ENCODE measurements at places on chromosomes 16 and 17.

DNA sequence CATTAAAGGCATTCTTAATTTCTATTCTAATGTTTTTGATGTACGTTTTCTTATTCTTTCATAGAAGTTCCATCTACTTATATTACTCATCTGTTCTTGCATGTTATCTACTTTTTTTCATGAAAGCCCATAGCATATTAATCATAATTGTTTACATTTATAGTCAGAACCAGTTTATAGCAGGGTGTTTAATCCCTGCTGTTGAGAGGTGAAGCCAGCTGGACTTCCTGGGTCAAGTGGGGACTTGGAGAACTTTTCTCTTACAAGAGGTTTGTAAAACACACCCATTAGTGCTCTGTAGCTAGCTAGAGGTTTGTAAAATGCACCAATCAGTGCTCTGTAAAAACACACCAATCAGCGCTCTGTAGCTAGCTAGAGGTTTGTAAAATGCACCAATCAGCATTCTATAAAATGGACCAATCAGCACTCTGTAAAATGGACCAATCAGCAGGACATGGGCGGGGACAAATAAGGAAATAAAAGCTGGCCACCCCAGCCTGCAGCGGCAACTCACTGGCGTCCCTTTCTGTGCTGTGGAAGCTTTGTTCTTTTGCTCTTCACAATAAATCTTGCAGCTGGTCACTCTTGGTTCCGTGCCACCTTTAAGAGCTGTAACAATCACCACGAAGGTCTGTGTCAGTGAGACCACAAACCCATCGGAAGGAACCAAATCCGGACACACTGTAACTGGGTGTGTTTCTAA, 120.6 kb downstream of the TANC2 start:
- no peak for DNase-seq

GRCh38 chr17:9436630-9437029, 139.0 kb downstream of the STX8 start:
- DNase-seq = no peak

DNA sequence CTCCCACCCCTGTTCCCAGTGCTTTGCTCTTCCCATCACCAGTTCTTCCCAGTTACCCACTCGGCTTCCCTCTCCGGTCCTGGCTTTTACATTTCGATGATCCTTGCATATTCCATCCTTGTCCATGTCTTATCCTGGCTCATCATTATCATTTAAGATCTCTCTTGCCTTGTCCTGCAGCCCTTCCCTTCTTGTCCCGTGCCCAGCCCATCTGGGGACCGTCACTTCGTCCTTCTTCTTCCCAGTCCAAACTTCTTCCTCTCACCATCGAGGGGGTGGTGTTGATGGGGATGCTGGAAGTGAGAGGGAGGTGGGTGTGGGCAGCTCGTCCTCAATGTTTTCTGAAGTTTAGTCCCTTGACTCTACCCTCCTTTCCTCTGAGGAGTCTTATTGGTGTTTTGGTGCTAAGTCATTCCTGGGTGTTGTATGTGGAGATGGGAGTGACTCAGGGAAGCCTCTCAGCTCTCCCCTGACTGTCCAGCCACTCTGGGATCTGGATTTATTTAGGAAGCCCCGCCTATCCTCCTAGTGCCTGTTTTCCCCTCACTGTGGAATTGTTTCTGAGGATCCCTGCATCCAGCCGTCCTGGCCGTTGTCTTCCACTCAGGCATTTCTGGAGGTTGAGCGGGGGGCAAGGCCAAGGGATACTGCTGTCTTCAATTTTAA, 975 bp downstream of the SNX29 start:
- DNase-seq = no peak

DNA sequence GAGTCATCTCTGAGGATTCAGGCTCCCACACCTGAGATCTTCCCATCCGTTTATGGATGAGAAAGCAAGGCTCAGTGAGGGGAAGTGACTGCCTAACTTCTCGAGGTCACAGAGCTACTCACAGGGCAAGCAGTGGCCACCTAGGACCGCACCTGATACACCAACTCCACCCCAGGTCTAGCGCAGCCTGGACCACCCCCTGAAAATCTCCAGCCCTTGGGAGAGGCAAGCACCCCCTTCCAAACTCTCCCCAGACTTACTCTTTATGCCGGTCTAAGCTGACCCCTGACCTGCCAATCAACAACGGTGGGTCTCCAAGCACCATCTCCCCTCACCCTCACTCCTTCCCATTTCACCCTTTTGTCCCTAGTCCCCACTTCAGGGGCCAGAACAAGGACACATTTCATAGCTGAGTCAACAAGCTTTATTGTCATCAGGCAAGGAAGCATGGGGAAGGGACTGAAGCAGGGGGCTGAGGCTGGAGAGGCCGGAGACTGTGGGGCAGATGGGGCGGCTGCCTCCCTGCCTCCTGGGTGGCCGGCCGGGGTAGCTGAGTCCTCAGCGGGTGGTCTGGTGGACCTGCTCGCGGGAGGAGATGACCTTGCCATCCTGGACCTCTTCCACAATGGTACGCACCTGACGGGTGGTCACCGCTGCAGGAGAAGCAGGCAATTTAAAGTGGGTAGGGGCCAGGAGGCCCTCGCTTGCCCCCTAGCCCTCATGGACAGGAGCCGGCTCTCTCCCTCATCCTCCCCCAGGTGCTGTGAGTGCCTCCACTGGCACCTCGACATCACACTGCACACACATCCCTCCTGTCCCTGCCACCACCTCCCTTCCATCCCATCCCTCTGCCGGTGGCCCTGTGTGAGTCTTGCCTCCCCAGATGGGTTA, 5.1 kb downstream of the KRT17 start:
- DNase-seq = no peak

DNA sequence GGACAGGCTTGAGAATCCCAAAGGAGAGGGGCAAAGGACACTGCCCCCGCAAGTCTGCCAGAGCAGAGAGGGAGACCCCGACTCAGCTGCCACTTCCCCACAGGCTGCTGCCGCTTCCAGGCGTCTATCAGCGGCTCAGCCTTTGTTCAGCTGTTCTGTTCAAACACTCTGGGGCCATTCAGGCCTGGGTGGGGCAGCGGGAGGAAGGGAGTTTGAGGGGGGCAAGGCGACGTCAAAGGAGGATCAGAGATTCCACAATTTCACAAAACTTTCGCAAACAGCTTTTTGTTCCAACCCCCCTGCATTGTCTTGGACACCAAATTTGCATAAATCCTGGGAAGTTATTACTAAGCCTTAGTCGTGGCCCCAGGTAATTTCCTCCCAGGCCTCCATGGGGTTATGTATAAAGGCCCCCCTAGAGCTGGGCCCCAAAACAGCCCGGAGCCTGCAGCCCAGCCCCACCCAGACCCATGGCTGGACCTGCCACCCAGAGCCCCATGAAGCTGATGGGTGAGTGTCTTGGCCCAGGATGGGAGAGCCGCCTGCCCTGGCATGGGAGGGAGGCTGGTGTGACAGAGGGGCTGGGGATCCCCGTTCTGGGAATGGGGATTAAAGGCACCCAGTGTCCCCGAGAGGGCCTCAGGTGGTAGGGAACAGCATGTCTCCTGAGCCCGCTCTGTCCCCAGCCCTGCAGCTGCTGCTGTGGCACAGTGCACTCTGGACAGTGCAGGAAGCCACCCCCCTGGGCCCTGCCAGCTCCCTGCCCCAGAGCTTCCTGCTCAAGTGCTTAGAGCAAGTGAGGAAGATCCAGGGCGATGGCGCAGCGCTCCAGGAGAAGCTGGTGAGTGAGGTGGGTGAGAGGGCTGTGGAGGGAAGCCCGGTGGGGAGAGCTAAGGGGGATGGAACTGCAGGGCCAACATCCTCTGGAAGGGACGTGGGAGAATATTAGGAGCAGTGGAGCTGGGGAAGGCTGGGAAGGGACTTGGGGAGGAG, at the start of gene CSF3:
Gene CSF3 (plus strand): TSS at position 436 of the 993 bp plus-strand sequence. CDS start 35 bp downstream, at position 471.
- DNase-seq = no peak

DNA sequence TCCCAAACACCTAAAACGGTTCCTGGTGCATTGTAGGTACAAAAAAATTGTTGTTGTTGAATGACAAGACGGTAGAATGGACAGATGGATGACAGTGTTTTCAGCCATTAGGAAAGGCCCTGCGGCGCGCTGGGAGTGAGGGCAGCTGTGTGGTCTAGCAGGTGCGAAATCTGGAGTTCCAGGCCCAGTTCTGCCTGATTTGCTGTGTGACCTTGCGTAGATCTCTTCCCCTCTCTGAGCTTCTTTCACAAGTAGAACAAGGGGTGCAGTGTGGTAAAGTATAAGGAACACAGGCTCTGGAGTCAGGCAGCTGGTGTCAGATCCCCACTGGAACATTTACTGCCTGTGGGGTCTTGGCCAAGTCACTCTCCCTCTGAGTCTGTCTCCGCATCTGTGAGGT, 25.3 kb downstream of the SPNS2 start:
- no peak for DNase-seq

DNA sequence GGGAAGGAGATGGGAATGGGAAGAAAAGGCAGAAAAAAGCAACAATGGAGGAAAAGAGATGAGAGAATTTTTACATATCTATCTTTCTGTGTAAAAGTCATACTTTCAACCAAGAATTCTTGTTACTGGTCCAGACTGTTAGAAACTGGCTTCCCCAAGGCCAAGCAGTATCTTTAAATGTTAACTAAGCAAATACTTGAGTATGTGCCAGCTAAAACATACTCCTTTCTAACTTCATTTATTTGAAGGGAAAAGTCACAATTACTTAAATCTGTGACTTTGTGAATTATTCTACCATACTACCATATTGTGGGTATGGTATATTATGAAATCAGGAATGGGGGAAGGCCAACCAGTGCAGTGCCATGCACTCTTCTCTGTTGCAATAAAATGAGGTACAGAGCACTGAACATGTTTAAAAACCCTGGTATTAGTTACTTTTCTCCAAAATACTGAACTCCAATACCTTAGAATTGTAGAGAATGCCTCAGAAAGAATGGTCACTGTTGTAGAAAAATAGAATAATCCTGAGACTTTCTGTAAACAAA, 92.3 kb upstream of the C17orf78 start:
- DNase-seq = no peak

DNA sequence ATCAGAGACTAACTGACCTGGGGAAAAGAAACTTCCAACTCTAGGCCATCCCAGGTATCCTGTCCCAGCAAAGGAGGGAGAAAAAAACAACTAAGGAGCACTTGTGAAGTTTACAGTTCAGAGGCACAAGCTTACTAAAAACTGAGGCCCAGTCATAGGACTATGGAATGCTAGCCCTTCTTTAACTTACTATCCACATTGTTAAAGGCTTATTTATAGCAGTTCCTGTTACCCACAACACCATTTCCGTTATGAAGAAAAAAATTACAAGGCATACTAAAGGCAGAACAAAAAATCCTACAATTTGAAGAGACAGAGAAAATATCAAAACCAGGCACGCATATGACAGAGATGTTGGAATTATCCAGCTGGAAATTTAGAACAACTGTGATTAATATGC, 159.1 kb downstream of the CDH11 start:
- DNase-seq = no peak

GRCh38 chr17:79548116-79548515, 62.7 kb downstream of the RBFOX3 start:
- DNase-seq = no peak

DNA sequence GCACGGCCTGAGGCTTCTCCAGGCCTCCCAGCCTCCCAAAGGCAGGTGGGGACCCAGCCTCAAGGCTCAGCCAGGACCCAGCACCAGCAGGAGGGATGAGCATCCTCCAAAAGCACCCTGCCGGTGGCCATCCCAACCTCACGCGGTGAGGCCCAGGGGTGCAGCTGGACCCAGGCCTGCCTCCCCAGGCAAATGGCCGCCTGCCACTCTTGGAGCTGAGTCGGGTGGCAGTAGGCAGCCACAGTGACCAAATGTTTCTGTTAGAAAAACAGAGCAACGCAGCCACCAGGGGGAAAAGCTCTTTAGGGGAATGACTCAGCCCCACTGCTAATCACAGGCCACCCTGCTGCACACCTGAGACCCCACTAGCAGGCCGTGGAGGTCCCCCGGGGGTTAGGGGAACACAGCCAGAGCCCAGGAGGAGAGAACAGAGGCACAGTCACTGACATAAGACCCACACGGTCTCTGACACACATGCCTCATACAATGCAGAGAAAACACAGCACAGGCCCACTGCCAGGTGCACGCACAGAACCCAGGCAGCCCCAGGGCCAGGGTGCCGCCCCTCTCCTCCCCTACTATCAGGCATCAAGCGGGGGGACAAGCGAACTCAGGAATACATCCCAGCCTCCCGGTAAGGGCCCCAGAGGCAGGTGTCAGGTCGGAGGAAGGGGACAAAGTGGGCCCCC, 12.4 kb downstream of the BCAR1 start:
- DNase-seq = no peak

DNA sequence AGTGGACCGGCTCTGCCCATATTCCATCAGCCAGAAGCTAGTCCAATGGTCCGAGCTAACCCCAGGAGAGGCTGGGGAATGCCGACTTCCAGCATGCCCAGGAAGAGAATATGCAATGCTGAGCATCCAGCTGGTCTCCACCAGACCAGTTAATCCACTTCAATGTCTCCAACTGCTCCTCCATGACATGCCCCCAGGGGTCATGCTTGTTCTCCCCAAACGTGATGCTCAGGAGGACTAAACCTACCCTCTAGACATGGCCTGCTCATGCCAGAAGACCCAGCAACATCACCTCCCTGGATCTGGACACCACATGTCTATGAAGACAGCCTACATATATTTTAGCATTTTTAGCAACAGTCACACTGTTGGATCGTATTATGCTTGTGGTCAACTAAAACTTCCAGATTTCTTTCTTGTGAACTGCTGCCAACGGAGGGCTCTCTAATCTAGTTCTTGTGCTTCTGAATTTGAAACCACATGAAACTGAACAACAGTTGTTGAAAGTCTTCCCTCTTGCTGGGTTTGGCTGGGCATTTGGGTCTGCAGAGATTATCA, 245.1 kb downstream of the SOX9 start:
- DNase-seq = no peak

- DNase-seq = peak; percentile 24
Observed at GRCh38 chr17:50421308-50422051, 4.5 kb upstream of the ACSF2 start.

DNA sequence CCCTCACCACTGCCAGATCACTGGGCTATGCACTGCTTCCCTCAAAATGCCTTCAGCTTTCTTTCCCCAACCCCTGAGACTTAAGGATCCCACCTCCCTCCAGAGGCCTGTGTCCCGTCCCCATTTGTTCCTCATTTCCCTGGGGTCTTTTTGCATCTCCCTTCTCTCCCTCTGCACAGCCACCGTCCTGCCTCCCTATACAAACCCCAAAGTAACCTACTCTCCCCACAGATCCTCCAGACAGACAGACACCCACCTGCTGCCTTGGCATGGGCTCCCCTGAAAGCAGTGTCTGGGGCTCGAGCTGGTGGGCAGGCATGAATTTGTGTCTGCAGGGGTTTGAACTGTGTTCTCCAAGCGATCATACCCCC, 69.4 kb upstream of the TNRC6C start:
- DNase-seq = no peak

GRCh38 chr16:81696166-81696960, 82.7 kb upstream of the PLCG2 start:
- DNase-seq = no peak

DNA sequence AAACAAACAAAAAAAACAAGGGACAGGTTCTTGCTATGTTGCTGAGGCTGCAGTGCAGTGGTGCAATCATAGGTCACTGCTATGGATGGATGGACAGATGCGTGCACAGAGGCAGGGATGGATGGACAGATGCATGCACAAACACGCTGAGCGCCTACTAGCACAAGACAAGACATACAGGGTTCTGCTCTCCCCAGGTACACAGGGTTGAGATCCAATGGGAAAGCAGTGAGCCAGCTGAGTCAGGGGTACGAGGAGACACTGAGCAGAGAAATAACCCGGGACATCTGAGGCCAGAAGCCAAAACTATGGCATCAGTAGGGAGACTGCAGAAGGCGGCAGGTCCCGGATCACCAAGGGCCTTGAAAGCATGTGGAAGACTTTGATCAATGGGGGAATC, 6.2 kb downstream of the IL32 start:
- DNase-seq = no peak

Measured in activated CD4-positive, alpha-beta T cell treated with anti-CD3 and anti-CD28 coated beads, Interleukin-2, Interleukin-6, amounts not matched to agents 100 ng/mL and 50 ng/mL, durations not matched to agents 16 hours and 8 hours (primary cell).